ENCODE measurements at places on chromosomes 2 and 18. TPM values are rescaled to one million over a fixed set of nuclear protein-coding genes. Genes with fewer than 3 reads are reported as not detected.

Gene FBXO36
- 2.0 TPM for total RNA-seq

Gene KCNIP3
- 0.35 TPM for total RNA-seq

DNA sequence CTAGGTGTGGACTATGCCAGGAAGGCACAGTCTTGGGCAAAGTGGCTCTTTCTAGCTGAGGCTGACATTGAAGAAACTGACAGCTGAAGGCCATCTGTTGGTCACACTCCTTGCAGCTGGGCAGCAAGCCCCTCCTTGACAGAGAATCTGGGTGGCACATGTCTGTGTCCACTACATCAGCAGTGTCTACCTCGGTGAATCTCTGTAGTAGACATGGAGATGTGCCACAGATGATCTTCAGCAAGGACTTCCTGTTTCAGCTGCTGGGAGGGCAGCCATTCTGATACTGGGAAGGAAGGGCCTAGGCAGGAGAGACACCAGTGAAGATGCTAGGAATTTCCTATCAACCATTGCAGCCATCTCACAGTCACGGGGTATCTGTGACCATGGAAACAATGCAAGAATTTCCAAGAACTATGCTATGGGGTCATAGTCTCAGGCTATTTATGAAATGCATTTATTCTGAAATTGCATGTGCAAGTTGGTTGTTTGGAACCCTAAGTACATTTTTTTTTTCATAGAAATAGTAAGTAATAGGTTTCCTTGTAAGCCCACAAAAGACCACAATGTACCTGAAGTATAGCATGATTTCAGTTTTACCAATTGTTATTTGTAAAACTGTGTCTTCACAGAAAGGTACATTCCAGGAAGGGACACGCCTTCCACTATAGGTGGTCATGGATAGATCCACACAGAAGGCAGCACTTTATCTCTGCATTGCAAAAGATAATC is 63.8 kb upstream of the DARS1 start:
- no peak for DNase-seq

DNA sequence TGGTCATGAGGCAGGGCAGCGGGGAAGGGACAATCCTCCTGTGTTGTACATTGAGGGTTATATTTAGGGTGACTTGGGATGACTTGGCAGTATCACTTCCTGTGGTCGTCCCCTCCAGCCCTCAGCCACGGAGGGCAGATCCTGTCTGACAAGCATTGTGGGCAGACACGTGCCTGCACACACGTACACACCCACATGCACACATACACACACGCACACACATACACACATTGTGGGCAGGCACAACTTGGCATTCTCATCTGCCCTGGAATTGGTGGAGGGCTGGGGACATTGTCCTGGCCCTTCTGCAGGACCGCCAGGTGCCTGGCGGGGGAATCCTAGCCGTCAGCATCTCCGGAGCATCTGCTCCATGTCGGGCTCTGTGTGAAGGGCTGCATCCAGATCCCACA is 47.6 kb downstream of the ODC1 start:
- DNase-seq, result no peak

GRCh38 chr18:39839782-39840181 is 2115.3 kb upstream of the PIK3C3 start:
- no peak for DNase-seq

DNA sequence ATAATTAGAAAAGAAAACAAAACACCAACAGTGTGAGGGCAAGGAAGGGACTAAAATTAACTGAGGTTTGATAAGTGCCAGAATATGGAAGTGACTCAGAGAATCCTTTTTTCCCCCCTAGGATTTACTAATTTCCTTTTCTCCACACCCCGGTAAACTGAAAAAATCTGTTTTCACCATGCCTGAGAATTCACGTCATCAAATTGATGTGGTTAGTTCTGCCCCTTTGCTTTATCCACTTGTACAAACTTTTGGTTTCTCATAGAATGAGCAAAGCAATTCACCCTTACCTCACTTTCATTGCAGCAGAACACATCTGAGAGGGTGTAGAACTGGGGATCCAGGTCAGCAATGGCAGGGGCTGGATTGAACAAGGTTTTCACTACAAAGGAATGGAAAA is 57.8 kb downstream of the RBKS start:
- peak; percentile 24 for DNase-seq

GRCh38 chr2:85769983-85770362 is 16.2 kb downstream of the ATOH8 start:
- DNase-seq, result no peak

DNA sequence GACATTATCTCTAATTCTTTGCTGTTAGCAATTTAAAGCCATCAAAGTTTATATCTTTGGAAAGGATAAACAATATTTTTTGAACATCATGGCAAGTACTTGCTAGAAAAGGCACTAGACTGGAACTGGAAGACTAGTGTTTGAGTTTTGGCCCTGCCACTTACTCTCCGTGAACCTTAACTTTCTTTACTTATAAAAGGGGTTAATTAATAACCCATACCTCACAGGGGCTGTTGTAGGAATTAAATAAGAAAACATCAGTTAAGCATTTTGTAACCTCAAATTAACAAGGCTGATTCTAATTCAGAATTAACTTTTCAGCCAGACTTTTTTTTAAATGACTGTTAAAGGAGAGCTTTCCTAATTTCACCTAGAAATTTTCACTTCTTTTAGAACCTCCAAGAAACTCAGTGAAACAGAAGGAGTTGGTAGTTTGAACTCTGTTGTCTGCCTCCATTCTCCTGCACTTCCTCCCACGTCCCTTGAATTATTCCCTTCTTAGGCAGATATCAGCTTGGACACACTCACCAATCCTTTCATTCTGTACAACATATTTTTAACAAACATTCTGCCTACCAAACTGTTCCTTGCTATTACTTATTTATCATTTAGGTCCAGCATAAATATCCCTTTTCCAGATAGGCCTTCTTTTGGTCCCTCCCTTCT is 79.5 kb downstream of the COX7A2L start:
- no peak for DNase-seq

DNA sequence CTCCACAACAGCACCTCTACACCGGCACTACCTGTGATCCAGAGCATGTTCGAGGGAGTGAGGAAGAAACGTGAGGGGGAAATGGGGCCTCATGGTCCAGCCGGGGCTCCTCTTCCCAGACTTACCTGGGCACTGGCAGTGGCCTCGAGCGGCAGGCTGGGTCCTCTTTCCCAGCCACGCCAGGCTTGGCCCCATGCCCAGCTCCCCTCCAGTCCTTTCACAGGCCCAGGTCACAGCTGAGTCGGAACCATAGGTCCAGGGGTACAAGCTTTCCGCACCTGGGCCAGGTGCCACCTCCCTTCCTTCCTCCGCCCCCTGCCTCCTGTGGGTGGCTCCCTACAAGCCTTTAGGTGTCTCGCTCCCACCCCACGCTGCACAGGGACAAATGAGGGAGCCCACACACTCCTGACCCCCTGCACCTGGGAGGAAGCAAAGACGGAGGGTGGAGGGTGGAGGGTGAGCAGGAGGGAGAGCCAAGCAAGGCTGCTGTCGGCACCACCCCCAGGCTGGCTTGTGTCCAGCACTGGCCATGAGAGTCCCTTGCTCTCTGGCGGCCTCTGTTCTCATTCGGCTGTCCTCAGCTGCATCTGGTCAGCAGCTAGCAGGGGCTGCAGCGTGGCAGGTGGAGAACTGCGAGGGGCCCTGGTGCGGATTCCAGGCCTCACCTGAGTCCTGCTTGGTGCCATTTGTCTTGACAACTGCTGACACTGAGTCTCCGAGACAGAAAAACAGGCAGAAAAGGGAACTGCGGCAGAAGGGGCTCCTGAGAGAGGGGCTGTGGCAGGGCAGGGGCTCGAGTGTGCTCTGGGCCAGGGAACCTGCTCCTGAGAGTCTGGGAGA is 26.8 kb downstream of the ADRA2B start:
- no peak for DNase-seq

DNA sequence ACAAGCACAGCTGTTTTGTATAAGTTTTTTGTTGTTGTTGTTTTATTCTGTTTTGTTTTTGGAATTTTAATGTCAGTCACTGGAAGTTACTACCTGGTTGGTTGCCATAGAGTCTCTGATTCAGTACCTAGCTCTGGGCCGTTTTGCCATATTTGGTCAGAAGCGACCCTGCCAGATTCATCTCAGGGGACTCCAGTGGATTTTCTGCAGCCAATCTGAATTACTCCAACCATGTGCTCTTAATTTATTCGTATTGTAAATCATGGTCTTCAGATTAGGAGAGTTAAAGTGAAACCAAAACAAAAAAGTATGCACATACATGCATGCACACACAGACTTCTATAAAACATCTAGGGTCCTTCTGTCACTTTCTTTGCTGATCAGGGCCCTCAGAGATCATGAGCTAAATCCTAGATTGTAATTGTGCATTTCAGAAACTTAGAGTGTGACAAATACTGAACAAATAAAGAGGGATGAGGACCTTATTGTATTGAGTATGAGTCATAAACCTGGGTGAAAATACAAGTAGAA is 317.4 kb upstream of the UBE2E3 start:
- DNase-seq, result no peak

DNA sequence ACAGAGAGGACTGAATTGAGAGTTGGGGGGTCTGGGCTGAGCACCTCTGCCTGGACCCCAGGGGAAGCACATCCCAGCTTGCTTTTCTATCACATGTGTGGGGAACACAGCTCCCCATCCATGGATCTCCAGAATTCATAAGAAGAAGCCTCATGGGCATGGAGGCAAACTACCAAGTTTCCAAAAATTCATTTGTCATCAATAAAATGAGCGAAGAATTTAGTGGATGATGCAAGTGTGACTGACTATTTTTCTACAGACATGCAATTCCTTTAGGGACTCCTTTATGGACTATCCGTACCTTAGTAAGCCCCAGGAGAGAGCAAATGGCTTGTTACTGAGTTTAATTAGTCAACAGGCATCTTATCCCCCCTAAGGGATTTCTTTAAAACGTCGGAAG is 33.1 kb downstream of the ACKR3 start:
- DNase-seq, result no peak

DNA sequence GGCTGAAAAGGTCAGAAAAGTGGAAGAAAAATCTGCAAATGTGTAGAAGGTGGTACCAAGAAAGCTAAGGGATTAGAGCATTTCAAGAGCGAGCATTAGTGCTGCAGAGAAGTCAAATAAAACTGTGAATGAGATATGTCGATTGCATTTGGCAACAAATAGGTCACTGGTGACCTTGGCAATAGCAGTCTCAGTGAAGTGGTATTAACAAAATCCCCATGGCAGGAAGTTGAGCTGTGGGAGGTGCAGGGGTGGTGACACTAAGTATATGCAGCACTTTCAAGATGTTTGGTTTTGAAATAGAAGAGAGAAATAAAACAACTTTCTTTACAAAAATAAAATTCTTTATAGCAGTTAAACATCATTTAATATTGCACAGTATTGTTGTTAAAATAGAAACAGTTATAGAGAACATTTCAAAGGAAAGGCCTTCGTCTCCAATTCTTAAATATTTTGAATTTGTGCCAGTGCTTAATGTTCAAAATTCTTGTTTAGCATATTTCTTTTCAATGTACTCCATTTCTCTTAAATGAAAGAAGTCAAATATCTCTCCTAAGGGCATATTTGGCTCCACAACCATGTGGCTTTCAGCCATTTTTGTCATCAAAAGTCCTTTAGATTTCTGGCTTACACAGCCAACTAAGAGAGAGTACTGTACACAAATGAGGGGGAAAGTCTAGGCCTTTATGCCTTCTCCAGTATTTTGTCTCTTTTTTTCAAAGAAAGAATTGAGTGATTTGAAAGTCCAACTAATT is 443.0 kb upstream of the MMADHC start:
- no peak for DNase-seq

DNA sequence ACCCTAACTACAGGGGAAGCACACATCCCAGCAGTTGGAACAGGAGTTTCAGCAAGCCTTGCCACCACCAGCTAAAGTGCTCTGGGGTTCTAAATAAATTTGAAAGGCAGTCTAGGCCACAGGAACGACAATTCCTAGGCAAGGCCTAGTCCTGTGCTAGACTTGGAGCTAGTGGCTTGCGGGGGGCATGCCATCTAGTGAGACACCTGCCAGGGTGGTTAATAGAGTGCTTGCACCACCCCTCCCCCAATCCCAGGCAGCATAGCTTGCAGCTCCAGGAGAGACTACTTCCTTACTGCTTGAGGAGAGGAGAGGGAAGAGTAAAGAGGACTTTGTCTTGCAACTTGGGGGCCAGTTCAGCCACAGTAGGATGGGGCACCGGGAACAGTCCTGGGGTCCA is 101.8 kb downstream of the SLC39A10 start:
- DNase-seq, result no peak

DNA sequence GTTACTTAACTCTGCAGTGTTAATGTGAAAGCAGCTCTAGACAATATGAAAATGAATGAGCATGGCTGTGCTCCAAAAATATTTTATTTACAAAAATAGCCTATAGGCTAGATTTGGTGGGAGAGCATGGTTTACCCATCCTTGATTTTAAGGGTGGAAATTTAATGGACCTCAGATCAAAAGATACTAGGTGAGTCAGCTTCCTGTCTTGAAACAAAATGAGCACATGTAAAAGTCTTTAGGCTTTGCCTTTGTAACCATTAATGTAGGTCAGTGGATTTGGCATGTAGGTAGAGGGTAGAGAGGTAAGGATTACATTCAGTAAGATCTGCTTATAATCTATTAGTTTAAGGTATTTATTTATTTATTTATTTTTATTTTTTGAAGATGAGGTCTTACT is 72.7 kb downstream of the GREB1L start:
- no peak for DNase-seq

GRCh38 chr2:100142393-100142792 is at the start of gene AFF3:
TSS of gene AFF3 (minus strand) at chr2:100142590. CDS start at chr2:100104454, 38,136 bp downstream.
- DNase-seq, result no peak

DNA sequence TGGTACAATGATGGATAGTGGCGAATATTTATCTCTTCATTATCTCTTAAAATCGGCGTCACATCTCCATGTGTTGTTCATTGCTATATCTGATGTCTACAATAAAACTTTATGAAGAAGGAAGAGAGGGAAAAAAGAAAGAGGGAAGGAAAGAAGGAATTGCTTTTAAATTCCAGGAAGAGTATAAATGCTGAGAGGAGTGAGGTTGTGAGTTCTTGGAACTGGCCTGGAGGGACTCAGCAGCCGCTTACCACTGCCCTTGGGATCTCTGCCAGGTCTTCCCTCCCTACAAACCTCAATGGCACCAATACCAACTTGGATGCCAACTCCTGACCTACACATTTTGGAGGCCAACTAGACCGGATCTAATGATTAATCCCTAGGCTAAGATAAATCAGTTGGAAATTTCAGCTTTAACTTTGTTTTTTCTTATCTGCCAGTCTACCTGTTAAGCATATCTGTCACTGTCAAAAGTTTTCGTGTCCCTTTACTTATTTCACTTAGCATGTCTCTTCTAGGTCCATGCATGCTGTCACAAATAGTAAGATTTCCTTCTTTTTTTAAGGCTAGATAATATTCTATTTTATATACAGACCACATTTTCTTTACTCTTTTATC is 9.8 kb downstream of the SCN9A start:
- no peak for DNase-seq

DNA sequence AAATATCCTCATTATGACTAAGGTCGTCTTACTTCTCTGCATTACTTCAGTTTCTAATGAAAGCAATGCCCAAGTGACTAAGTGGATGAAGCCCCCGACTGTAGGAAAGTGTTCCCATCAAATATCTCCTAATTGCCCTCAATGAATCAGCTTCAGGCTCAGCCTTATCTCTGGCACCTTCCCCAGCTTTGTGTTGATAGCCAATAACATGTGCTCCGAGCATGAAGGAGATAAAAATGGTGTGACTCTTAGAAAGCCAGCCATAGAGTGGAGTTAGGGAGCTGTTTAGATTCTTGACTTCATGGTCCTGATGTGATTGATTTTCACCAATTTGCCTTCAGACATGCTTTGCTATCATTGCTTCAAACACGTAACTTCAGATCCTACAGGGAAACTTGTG is 339.2 kb upstream of the NRP2 start:
- no peak for DNase-seq

GRCh38 chr2:192124571-192124970 is 70.2 kb downstream of the TMEFF2 start:
- DNase-seq, result no peak
